ENCODE measurements at places on chromosomes 4 and X.
A peak's percentile ranks its signal among the peaks of the same experiment; 100 is the strongest.

DNA sequence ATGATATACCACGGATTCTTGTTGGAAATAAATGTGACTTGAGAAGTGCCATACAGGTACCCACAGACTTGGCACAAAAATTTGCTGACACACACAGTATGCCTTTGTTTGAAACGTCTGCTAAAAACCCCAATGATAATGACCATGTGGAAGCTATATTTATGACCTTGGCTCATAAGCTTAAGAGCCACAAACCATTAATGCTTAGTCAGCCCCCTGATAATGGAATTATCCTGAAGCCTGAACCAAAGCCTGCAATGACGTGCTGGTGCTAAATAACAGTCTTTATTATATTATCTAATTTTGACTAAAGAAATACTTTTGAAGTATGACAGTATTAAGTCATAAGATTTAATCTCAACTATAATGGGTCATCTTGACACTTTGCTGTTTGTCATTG lies 18.9 kb downstream of the RAB33B start:
- no peak for DNase-seq

DNA sequence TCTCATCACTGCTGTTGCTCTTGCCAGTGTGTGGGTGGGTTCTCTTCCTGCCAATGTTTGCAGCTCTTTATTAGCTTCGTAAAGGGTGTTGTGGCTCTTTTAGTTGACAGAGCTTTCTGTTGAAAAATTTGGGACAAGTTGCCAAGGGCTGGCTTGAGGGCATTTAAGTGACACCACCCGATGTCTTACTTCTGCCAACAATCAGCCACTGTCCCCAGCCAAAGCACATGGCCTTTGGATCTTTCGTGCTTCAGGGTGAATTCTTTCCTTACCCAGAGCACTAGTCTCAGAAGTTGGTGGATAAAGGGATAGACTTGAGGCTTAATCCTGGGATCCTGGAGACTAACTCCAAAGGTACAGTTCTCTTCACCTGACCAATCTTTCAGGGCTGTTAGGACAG lies 113.6 kb downstream of the SOX3 start:
- DNase-seq: no peak

GRCh38 chrX:10859353-10859752 lies 239.0 kb upstream of the MID1 start:
- DNase-seq: no peak

- no peak for DNase-seq
These were observed 10.5 kb upstream of the ADD1 start for GRCh38 chr4:2832981-2833670.

- no peak for DNase-seq
These were observed 9.4 kb downstream of the ANKRD50 start for GRCh38 chr4:124703154-124703553.

- no peak for DNase-seq
These were observed 17.8 kb upstream of the ARSJ start for GRCh38 chr4:113997206-113997605.

- no peak for DNase-seq
These were observed 313.1 kb downstream of the STK32B start for GRCh38 chr4:5364406-5364805.

DNA sequence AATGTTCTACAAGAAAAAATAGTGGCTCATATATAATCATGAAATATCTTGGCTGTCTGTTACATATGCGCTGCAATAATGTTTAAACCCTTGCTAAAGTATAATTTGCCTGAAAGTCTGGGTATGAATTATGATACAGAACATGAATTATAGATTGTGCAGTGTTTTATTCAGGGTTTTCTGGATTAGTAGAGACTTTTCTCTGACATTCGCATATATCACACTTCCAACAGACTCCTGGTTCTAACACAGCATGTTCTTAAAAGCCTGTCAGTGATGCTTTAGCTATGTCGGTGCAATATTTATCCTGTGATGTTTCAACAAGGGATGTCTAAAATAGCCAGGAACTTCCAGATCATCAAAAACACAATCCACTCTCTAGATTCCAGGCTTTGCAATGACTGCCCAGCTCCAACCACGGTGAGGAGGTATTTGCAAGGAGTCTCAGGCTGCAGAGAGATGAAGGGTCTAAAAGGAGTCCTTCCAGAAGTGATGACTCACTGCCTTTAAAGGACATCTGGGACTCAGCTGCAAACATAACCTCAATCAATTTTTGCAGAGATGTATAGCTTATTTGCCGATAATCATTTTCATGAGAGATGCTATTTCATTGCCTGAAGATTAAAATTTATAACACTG lies 69.4 kb downstream of the RWDD4 start:
- no peak for DNase-seq

DNA sequence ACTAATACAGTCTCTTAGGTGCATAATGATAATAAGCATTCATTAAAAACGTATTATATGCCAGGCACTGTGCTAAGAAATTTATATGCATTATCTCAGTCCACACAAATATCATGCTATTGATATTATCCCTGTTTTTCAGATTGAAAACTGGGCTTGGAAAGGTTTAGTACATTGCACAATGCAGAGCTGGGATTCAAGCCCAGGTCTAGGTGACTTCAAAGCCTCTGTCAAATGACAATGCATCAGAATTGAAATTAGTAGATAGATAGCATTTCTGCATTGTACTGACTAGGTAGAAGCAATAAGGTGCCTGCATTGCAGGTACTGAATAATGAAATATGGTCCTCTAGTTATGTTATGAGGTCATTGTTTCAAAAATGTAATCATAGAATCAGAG lies 18.2 kb upstream of the SCOC start:
- DNase-seq: no peak

DNA sequence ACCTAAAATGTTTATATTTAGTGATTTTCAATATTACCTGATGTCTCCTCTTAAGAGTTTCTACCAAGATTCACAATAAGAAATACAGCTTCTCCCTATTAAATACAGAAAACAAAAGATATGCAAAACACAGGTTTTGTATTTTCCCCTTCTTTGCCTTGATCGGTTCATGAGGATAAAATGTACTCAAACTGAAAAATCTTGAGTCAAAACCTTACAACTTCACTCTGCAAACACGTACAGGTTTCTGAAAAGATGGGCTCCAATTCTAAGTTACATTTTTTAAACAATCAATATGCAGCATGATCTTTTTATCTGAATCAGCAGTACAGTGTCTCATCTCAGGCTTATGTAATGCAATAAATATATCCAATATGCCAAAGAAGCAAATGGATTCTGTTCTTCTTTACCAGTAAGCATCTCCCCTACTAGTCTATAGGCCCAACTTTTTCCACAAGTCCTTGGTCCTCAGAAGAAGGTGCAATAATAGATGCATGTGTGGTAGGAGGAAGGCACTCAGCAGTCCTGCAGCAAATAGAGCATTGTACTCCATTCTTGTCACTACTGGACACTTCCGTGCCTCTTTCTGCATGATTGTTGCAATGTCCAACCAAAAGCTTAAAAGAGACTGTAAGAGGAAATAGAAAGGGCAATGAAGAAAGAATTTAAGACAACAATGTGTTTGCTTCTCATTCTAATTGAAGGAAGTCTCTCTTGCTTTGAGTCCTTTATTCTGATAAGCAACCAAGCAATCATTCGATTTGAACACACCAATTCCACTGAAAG lies 3.2 kb downstream of the MAPK10 start:
- DNase-seq: no peak

GRCh38 chrX:38868941-38869401 lies 67.7 kb downstream of the MID1IP1 start:
- no peak for DNase-seq

GRCh38 chrX:1466232-1466661 lies 13.5 kb upstream of the ASMTL start:
- no peak for DNase-seq

GRCh38 chr4:76197031-76197743 lies 16.4 kb downstream of the SCARB2 start:
- peak; percentile 22 for DNase-seq

GRCh38 chr4:148265627-148266026 lies 176.6 kb downstream of the NR3C2 start:
- DNase-seq: peak; percentile 19

DNA sequence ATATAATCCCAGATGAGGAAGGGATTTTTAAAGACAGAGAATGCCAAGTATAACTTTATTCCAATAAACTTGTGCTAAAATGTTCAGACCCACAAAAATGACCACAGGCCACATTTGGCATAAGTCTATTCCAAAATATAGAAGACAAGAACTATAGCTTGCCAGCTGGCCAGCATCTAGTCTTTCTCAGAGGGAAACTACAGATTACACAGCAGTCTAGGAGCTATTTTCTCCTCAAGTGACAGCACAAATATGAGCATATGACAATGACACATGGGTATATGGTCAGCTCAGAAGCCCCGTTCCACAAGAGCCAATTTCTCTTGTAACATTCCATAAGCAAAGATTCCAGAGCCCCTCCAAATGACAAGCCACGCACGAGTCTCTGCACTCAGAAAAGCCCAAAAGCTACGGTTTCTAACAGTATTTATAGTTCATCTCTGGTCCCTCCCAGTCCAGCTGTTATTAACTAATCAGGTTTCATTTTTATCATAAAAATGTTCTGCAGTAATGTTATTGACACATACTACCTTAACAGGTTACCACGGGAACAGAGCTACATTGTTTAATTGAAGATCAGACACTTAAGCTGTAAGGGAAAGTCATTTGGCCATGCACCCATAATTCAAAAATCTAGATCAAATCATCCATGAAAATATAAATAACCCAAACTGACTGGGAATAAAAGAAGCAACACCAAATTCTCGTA lies 70.3 kb downstream of the RAB28 start:
- DNase-seq: no peak

- no peak for DNase-seq
These were observed 473.4 kb downstream of the PCDH7 start for GRCh38 chr4:31193521-31193920.

GRCh38 chr4:73998040-73999011 lies at the start of gene CXCL5:
Gene CXCL5 (minus strand): TSS chr4:73998677. CDS start chr4:73998581, 96 bp downstream.
- DNase-seq: no peak

DNA sequence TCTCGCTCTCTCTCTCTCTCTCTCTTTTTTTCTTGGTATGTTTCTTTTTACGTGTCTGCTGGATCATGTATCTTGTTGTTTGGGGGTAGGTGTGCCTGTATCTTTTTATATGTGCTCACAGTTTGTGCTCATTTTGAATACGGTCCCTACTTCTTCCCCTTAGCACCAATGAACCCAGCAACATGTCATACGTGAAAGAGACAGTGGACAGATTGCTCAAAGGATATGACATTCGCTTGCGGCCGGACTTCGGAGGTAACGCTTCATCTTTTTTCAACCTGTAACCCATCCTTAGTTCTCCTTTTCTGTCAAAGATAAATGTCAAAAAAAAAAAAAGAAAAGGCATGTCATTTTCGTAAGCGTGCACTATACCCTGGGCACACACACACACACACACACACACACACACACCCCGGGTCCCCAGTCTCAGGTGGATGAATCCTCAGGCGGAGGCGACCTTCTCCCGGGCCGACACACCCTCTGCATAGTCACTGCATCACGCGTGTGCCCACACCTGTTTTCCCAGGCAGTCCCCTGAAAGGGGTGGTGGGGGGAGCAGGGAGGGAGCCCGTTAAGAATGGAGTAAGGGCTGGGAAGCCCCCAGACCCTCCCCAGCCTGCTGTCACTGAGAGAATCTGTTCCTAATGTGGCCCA lies 511 bp downstream of the GABRB1 start:
- DNase-seq: no peak

DNA sequence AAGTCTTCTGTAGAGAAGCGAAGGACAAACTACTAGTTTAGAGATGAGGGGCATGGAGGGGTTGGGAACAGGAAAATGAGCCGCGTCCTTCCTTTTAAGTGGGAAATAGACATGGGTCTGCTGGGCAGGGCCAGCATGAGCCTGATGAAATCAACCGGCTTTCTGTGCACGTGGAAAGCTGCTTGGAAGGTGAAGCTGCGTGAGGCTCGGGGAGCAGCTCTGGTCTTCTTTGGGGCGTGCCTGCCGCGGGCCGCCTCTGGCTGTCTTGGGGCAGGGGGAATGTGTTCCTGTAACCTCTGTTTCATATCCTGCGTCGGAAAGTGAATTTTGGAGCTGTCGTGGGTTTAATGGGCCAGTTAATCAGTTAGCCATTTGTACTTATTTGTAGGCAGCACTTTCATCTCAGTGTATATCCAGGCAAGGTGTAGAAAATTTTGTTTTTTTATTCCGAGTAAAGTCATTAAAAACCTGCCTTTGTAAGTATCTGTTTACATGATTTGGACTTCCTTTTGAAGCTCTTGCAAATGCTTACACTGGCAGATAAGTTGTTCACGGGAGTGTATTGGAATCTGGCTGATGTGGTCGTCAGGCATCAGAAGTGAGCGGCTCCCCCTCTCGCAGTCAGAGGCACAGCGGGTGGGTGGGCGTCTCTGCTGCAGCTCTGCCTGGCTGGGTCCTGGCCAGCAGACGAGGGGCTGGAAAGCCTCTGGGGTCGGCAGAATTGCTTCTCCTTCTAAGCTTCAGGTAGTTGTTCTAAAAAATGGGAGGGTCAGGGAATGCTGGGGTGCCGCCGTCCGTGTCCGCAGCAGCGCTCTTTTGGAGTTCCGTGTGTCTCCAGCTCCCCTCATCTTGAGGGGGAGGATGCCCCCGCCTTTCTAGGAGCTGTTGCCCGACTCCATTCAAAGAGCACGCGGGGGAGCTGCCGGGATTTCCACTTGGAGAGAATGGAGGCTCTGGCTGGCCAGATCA lies 70.5 kb upstream of the HGFAC start:
- peak; percentile 60 for DNase-seq

DNA sequence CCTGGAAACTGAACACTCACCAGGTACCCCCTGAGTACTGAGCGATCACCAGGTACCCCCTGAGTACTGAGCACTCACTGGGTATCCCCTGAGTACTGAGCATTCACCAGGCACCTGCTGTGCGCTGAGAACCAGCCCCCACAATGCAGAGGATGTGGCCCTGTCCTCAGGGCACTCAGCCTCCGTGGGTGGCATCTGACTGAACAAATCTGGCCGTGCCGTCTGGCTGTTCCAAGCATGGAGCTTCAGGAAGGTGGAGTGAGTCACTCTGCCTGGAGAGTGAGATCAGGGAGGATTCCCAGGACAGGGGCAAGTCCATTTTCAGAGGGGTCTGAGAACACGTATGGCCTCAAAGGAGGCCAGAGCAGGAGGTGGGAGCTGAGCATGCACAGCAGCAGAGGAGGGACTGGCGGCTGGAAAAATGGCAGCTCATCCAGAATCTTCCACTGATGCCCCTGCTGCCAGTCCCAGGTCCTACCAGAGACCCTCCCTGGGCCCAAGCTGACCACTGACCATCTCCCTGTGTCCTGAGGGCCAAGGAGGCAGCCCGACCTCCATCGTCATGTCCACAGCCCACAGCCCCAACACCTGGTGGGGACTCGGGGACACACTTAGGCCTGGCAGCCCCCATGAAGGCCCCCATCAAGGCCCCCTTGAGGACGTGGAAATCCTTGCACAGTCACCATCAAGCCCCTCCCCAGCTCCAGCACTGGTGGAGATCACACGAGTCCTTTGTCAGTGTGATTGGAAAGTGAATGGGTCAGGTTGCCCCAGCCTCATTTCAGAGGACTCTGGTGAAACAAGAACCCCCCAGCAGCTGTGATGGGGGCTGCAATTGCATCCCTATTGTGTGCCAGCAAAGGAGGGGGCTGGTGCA lies 94.1 kb downstream of the HMX1 start:
- DNase-seq: no peak

DNA sequence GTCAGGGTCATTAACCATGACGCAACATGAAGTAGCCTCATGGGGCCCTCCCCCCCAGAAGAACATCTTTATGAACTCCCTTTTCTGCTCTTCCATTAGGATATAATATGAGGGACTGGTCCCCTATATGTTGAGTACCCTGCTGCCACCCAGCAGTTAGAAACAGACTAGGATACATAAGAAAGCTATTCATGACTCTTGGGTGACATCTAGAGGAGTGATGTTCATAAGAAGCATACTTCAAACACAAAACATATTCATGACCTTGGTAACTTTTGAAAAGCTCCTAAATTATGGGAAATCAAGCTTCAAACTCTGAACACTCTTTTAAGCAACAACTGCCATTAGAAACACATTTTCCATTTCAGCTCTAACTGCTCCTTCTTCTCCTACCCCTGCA lies 155.2 kb upstream of the SPIN4 start:
- DNase-seq: no peak
